ENCODE measurements at places on chromosomes 16 and 17.

DNA sequence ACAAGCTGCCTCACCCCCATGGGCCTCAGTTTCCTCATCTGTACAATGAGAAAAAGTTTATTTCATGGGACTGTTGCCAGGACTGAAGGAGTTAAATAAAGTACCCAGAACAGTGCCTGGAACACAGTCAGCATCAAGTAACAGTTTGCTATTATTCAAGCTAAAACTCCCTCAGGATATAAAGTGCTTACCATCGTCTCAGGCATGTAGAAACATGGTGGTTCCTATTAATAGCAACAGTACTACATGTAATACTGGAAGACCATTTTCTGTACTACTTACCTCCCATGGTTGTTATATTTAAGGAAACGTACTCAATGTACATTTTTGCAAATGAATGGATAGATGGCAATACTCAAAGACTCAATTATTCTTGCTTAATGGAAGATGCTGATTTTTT, 93.4 kb downstream of the NCOR1 start:
- no peak for DNase-seq

- no peak for DNase-seq
Measured at GRCh38 chr17:60939318-60939717, 261.7 kb downstream of the BCAS3 start.

DNA sequence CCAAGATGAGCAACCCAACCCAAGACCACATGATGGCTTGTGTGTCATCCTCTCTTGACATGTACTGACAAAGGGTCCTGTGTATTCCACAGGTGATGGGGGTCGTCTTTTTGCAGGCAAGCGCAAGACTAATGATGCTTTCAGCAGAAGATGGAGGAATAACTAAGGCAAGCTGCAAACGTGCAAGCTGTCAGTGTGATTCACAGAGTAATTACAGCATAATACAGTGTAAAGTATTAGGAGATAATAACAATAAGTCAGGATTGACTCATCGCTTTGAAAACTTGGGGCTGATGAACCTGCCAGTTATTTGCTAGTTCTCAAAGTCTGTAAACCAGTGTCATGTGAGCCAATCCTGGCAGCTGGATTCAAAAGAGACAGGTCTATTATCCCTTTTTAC, 41.6 kb upstream of the ASIC2 start:
- DNase-seq = no peak

- DNase-seq = no peak
Measured at GRCh38 chr17:44466339-44466738, 36.9 kb downstream of the GPATCH8 start.

DNA sequence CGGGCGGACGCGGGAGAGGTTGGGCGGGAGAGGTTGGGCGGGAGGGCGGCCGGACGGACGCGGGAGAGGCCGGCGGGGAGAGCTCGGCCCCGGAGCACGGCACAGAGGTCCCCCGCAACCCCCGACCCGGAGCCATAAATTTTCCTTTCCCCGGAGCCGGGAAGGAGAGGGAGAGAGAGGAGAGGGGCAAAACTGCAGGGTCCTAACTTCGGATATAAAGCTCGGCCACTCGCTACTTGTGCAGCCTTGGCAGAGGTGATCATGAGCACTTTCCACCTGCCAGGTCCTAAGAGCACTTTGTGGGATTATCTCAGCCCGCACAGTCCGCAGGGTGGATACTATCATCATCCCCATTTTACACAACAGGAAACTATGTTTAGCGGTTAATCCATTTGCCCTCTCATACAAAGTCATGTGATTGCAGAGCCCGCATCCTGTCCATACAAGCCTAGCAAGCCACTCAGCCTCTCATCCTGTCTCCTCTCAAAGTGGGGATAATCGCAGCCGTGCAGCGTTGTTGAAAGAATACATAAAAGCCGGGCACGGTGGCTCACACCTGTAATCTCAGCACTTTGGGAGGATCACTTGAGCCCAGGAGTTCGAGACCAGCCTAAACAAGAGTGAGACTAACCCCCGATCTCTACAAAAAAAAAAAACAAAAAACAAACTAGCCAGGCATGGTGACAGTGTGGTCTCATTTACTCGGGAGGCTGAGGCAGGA, 780 bp upstream of the DCAKD start:
- DNase-seq = peak; percentile 14

GRCh38 chr16:14004729-14005315, 66.3 kb upstream of the MRTFB start:
- no peak for DNase-seq

- no peak for DNase-seq
Measured at GRCh38 chr16:27258241-27258734, 10.3 kb downstream of the NSMCE1 start.
